Karpas-422 (cell line): ENCODE measurements at places on chromosomes 7 and 10. TPM values are rescaled to one million over a fixed set of nuclear protein-coding genes. Genes with fewer than 3 reads are reported as not detected.

The CPXM2 gene
- not detected in 2 replicates for total RNA-seq

The UPF2 gene
- 19.1 and 23.4 TPM in 2 replicates for total RNA-seq

The TMEM178B gene
- not detected in 2 replicates for total RNA-seq

The SLC26A5 gene
- total RNA-seq = not detected in 2 replicates

The CPN1 gene
- not detected in 2 replicates for total RNA-seq

The PGAM2 gene
- total RNA-seq = 1.9 TPM in 1 of 2 replicates, not detected in the other

The TDRD1 gene
- total RNA-seq = not detected in 2 replicates

The NUTM2A gene
- total RNA-seq = 0.14 and 0.26 TPM in 2 replicates

The ASB13 gene
- 12.2 and 26.0 TPM in 2 replicates for total RNA-seq

The ERLIN1 gene
- total RNA-seq = 8.3 and 9.0 TPM in 2 replicates

The IL6 gene
- total RNA-seq = 0.25 TPM in 1 of 2 replicates, not detected in the other

The OR2A12 gene
- not detected in 2 replicates for total RNA-seq

The CFAP43 gene
- 0.07 and 0.18 TPM in 2 replicates for total RNA-seq

The CLEC5A gene
- total RNA-seq = not detected in 2 replicates

The TMEM225B gene
- 1.6 TPM in 1 of 2 replicates, not detected in the other for total RNA-seq

The LEP gene
- total RNA-seq = not detected in 2 replicates

The LRRC4 gene
- 39.6 and 52.0 TPM in 2 replicates for total RNA-seq

The ZNF25 gene
- 3.4 and 5.6 TPM in 2 replicates for total RNA-seq

The EBLN1 gene
- not detected in 2 replicates for total RNA-seq

The MACC1 gene
- 30.4 and 49.9 TPM in 2 replicates for total RNA-seq

The VAX1 gene
- total RNA-seq = not detected in 2 replicates

The ZCWPW1 gene
- 3.0 and 8.8 TPM in 2 replicates for total RNA-seq

The FAM25C gene
- not detected in 2 replicates for total RNA-seq
